ENCODE measurements at places on chromosomes 4 and X.
A peak's percentile ranks its signal among the peaks of the same experiment; 100 is the strongest.

DNA sequence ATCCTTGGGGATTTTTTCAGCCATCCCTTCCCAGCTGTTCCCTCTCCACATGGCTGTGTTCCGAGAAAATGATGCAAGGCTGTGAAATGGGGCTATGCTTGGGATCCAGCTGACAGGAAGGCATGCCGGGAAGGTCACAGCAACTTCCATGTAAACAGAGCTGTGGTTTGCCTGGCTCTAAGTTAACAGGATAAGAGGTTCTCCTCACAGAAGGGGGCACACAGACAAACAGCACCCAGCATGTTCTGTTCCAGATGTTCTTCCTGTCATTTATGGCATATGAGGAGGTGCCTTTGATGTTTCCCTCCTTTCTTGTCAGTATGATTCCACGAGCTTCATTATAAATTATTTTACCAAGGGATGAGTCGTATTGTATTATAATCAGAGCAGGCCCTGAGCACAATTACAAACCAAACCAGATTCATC, 220.7 kb downstream of the ANTXR2 start:
- peak; percentile 83 for DNase-seq

DNA sequence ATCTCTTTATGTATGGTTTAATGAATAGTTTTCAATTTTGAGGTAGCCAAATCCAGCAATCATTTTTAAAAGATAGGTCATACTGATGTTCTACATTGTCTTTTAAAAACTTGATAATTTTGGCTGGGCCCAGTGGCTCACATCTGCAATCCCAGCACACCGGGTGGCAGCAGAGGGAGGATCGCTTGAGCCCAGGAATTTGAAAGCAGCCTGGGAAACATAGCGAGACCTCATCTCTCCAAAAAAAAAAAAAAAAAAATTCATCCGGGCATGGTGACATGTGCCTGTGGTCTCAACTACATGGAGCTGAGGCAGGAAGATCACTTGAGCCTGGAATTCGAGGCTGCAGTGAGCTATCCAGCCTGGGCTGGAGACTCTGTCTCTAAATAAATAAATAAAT, 419.8 kb downstream of the GALNTL6 start:
- no peak for DNase-seq

DNA sequence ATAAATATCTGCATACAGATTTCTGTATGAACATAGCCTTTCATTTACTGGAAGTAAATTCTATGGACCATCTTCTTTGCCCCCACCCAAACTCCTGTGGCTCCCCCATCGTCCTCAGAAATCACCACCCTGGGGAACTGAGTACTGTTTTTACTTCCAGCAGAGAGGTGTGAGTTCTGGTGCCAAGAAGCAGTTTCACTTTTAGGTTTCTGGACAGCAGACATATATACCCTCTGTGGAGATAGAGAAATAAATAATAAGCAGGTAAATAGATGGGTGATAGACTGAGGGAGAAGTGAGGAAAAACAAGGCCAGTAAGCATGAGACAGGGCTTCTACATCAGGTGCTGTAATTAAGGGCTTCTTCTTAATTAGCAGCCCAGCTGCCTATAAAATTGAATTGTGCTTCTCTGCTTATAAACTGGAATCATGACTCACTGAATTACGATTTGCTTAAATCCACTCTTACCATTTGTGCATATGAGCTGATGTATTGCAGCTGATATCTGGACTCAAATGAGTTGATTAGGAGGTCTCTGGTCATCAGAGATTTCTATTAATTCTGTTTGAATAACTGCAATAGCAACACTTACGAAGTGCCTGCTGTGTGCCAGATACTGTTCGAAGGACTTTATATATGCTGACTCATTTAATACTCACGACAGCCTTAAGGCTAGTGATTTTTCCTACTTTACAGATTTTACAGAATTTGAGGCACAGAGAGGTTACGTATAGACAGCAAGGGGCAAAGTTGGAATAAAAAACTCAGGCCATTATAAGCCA, 60.8 kb upstream of the DHX15 start:
- DNase-seq: no peak

DNA sequence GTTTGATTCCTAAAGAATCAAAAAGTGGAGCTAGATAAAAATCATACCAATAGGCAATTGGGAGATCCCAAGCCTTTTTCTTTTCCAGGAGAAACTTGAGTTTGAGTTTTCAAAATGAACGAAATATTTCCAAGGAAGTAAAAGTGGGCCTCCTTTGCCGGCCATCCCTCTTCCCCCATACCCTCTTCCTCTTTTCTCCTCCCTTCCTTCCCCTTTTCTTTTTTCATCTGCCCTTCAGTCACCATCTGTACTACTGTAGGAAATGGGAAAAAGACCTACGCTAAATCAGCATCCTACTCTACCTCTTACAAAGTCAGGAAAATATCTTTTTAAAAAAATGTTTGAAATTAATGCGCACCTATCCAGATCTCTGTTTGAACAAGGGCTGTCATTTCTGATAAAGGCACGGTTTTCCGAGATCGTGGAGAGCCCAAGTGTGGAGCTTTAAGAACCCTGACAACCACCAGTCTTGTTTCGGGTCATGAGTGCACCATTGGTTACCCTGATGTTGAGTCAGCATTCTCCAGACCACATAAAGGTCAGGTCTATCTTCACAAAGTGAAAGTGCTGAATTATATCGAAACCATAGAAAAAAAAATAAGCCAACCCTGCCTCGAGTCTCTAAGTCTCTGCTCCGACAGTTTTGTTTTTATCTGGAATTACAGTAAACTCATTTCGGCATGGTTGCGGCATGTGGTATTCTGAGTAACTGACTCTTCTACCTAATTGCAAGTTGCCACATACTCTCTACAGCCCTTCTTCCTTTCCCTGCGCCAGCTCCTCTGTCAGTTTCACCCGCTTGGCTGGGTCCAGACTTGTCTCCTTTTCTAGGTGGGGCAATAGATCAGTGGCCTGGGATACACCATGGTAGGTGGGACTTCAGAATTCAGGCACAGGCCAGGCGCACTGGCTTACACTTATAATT, 140.2 kb upstream of the KLF3 start:
- DNase-seq: no peak

DNA sequence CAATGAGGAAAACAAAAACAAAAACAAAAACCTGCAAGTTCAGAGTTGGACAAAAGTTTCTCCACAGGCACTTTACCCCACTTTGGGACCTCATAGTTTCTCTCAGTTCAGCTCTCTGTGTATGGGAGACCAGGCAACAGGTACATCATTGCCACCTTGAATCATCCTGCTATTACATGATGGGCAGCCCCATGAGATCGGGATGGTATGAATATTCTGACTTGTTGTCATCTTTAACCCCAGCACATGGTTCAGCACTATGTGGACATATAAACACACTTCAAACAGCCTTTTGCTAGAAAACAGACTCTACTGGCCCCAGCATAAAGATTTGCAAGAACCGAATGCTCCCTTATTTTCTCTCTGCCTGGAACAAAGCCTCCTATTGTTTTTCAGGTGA, 176.9 kb upstream of the SCML1 start:
- DNase-seq: no peak

DNA sequence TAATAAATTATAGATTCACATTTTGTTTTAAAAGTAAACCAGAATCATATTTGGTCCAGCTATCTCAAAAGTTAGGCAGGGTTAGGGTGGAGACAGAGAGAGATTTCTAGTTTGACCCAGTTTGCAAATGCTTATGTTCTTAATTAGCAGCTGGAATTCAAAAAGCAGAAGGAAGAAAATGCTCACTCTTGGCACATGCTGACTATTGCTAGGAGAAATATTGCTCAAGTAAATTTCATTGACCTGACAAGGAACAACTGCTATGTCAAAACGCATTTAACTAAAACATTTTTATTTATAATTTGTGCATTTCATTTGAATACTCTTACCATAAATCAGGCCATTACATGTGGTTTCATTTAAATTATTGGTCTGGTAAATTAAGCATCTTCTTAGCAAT, 131.8 kb downstream of the GLRA3 start:
- no peak for DNase-seq

DNA sequence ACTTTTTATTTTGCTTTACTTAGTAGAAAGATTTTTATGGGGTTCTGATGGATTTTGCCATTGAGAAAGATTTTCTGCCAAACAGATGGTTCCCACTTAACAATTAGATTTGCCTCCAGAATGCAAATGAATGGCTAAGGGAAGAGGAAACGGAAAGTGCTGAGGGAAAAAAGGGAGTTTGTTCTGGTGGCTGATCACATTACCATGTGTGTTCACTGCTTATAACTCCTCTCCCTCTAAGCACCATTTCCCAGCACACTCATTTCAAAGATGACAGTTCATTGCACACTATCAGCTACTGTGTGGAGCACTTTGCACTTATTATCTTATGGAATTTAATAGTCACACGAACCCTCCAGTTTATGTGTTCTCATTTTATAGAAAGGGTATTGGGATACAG, 68.0 kb upstream of the GRID2 start:
- DNase-seq: no peak

DNA sequence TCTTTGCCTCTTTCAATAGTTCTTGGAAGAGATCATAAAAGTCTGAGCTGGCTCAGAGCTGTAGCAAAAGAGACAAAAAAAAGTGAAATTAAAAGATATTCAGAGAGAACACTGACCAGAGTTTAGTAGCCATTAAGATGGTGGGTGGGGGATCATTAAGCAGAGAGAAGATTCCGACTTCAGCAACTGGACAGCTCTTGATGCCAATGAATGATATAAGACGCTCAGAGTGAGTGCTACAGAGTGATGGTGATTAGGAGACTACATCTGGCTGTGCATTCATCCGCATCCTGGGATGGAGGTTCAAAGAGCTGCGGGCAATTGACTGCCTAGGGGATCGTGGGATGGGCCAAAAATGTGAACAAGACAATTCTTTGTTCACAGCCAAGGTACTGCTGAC, 178.5 kb downstream of the PACRGL start:
- no peak for DNase-seq

- no peak for DNase-seq
Measured at GRCh38 chrX:105017641-105018040, 202.9 kb downstream of the TEX13A start.

GRCh38 chr4:5893004-5893580, at the start of gene CRMP1:
TSS of gene CRMP1 (minus strand) at chr4:5893086. CDS start at chr4:5892969, 117 bp downstream.
- DNase-seq: peak; percentile 26

GRCh38 chrX:153801669-153802068, 7.2 kb downstream of the SSR4 start:
- DNase-seq: no peak

DNA sequence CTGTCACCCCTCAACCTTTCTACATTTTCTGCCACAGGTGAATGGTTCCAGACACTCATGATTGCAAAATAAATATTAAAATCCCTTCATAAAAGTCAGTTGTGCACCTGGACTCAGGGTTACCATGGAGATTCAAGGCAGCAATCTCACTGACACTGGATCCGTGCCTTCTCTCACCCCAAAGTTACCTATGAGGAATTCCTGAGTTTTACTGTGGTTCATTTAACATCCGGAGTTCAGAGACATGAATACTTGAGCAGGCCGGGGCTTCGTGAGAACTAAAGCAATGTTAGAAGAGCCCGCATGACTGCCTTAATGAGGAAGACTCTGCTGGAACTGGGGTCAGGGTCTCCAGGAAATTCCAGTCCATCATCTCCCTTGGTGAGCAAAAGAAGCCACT, 12.5 kb upstream of the CLNK start:
- DNase-seq: no peak

- no peak for DNase-seq
Measured at GRCh38 chrX:19810006-19810774, 77.2 kb downstream of the SH3KBP1 start.

DNA sequence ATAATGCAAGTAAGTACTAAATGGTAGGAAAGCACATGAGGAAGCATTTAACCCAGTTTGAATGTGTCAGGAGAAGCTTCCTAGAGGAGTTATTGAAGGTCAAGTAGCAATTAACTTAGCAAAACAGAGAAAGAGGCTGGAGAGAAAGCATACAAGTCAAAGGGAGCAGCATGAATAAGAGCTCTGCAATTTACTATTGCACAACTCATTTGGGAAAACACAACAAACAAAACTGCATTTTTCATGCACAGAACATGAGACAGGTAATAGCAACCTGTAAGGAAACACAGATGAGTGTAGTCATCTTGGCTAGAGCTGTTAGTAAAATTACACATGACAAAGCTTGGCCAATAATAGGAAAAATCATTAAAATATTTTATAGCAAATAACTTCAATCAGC, 538.1 kb downstream of the PPP4R3C start:
- no peak for DNase-seq

- no peak for DNase-seq
Measured at GRCh38 chrX:110311437-110312230, 6.3 kb downstream of the AMMECR1 start.

Measured in NCI-H460 (cell line).